Motor neuron (in vitro differentiated cells): ENCODE measurements at places on chromosomes 12 and 14.
A peak's percentile ranks its signal among the peaks of the same experiment; 100 is the strongest.

DNA sequence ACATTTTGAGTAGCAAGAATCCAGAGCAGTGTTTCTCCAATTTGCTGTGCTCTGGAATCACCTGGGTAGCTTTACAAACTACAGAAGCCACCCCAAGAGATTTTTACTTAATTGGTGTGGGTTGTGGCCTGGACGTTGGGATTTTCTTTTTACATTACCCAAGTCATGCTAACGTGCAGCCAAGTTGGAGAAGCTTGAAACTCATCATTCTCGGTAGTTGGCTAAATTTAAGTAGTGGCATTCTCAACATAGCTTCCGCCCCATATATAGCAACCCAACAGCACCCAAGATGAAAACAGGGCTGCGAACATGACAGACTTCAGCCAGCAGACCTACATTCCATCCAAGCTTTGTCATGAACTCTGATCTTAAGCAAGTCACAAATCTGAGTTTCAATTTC lies 25.0 kb downstream of the DAD1 start:
- no peak for ATAC-seq

GRCh38 chr12:12663644-12664294 lies 32.2 kb downstream of the GPR19 start:
- no peak for ATAC-seq

DNA sequence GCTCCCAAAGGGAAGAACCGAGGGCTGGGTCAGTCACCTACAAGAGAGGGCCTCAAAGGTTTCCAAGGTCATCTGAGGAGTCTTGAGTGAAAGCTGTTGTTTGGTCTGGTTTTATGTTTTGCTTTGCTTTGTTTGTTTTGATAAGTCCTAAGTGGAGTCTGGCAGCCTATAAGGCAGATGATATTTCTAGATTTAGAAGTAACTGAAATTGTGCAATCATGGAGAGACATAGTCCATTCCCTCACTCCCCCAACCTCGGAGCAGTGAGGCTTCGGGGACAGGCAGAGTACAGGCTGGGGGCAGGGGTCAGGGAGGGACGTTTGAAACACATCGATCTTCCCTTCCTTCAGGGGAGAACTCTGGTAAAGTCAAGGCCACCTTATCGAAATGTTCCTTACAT lies 42.3 kb downstream of the TTC9 start:
- ATAC-seq = no peak

DNA sequence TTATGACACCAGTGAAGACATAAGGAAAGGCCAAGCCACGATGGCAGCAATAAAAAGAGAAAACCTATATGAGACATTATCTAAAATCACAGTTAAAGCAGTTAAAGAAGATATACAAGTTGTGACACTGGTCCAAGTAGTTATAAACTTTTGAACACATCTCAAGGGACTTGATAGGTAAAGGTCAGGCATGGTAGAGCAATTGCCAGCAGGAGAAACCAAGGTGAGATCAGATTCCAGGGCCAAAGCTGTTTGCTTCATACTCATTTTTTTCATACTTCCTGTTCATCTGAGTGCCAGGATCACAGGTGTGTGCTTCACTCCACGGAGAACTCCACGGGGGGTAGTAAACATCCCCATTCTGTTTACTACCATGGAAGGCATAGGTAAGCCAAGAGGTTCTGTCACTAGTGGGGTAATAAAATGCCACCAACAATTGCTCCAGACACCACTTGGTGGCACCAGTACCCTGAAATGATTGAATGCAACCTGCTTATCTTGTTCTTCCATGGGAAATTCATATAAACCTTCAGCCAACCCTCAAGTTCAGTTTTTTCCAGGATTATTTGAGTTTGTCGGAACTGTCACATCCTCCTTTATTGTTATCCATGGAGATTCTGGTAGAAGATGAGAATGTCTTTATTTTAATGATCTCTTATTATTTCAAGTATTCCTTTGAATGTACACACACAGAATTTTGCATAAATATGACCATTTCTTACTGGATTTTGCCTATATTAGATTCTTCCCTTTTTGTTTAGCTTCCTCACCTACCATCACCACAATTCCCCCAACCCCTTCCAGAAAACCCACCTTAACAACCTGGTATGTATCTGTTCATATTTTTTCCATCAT lies 59.2 kb upstream of the TSPAN8 start:
- peak; percentile 47 for ATAC-seq

DNA sequence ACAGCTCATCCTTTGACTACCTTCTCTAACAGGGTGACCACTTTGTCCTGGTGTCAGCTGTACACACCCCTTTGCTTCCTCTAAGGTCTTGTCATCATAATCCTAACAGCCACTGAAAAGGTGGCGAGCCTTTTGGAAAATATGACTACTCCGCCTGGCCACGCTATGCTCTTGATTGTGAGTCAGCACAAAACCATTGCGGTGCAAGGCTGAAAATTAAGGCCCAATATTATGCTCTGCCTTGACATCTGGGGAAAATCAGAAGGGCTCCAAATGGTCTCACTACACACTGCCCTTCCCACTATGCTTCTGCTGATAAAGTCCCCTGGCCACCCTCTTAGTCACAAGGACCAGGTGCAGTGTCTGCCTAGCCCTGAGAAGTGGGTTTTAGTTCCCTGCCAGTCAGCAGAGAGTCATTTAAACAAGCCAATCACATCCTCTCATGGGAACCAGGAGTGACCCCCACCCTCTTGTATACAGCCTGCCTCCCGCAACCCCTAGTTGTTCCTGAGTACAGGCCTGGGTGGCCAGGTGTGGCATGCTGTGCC lies 34.3 kb downstream of the FGD6 start:
- peak; percentile 17 for ATAC-seq

DNA sequence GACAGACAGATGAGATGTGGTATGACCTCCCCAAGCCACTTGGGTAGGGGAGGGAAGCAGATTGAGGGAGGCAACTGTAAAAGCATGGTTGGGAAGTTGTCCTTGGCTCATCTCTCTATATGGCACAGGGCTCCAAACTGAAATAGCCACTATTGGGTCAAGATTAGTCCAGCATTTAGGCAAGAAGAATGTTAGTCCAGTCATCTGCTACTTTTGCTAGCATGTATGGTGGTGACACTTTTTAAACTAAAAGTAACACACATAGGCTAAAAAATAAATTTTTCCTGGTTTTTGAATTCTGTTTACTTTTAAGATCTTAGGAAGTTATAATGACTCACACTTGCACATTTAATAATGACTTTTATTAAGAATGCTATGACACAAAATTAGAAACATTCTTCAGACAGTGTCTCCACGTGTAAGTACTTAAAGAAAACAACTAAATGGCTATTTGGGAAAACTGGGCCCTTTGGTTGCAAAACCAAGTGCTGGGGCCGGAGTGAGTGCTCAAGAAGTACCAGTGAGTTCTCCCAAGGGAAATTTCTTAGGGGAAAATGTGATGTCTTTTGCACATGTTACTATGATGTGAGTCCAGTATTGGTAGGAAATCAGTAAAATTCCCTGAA lies 179.1 kb upstream of the HIF1A start:
- ATAC-seq = no peak

- ATAC-seq = no peak
Observed at GRCh38 chr14:64775081-64775777, 71.0 kb downstream of the PLEKHG3 start.

DNA sequence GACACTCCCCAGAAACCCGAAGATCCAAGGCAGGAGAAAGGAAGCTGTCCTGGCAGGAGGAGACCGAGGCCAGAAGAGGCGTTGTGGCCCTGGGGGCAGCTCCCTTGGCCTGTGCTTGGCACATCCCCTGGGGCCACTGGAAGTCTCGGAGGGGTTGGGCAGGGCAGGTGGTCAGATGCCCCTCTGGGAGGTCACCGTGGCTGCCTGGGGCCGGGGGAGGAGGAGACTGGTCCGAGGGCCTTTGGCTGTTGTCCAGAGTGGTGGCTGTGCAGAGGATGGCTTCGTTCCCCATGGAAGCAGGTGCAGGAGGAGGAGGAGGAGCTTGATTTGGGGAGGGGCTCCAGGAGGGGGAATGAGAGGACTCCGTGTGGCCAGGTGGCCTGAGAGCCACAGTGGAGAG lies 3.3 kb upstream of the NUDT14 start:
- ATAC-seq = no peak

DNA sequence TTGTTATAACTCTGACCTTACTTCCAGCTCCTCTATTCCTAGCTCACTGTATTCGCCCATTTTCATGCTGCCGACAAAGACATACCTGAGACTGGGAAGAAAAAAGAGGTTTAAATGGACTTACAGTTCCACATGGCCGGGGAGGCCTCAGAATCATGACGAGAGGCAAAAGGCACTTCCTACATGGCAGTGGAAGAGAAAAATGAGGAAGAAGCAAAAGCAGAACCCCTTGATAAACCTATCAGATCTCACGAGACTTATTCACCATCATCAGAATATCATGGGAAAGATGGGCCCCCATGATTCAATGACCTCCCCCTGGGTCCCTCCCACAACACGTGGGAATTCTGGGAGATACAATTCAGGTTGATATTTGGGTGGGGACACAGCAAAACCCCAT lies 14.5 kb upstream of the PHC1 start:
- ATAC-seq = no peak

DNA sequence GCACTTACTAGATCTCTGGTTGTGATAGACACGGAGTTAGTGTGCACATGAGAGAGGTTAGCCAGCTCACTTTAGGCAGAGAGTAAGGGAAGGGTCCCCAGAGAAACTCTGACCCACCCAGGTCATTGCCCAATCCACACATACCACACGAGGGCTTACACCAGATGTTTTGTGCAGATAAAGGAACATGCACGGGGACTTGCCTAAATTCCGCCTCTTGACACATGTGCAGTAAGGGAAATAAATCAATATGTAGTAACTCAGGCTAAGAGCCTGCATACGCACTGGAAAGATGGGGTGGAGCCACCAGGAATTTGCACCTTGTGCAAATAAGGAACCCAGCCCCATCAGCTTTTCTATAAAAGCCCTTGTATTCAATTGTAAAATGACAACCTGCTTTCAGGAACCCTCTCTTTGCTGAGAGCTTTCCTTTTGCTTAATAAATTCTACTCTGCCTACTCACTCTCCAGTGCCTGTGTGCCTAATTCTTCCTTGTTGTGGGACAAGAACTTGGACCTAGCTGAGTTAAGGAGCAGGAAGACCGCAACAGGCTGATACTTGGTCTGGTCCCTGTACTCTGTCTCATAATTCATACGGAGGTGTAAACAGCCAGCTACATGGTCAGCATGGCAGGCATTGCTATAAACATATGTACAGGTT lies 120.2 kb downstream of the EMP1 start:
- ATAC-seq = no peak

- peak; percentile 39 for ATAC-seq
Observed at GRCh38 chr12:125111403-125111802, 46.2 kb downstream of the AACS start.

DNA sequence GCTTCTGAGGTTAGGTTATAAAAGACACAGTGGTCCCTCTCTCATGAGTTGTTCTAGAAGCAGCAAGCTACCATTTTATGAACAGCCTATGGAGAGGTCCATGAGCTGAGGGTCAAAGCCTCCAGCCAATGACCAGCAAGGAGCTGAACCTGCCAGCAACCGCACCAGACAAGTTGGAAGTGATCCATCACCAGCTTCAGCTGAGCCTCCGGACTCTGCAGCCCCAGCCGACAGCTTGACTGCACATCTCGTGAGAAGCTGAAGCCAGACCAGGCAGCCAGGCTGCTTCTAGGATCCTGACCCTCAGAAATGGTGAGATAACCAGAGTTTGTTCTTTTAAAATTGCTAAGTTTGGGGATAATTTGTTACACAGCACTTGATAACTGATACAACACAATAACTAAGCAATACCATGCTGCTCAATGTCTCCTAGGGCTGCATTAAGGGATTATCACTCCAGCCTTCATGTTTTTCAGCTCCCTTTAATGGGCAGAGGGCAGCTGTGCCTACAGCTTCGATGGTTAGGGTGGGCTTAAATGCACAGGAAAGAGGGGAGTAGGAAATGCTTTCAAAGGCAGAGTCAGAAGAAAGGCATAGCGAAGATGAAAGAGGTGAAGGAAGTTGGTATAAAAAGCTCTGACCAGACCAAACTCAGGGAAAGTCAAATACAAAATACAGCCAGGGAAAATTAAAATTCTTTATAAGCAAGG lies 149.5 kb downstream of the RIMBP2 start:
- ATAC-seq = no peak

DNA sequence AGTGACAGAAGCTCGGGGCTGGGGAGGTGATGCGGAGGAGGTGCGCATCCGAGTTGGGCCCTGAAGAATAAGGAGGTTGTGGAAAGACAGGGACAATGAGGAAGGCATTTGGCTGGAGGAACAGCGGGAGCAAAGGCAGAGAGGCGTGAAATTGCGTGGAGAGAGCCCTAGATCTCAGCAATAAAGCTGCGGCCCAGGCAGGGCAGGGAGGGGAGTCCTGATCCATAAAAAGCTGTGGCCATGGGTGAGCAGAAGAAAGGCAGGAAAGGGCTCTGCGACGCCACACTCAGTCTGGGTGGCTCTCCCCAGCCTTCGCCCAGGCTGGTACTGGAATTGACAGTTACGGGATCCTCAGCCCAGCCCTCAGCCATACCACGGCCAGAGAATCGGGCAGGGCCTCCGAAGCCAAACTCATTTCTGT lies 2.2 kb downstream of the FIGNL2 start:
- no peak for ATAC-seq

DNA sequence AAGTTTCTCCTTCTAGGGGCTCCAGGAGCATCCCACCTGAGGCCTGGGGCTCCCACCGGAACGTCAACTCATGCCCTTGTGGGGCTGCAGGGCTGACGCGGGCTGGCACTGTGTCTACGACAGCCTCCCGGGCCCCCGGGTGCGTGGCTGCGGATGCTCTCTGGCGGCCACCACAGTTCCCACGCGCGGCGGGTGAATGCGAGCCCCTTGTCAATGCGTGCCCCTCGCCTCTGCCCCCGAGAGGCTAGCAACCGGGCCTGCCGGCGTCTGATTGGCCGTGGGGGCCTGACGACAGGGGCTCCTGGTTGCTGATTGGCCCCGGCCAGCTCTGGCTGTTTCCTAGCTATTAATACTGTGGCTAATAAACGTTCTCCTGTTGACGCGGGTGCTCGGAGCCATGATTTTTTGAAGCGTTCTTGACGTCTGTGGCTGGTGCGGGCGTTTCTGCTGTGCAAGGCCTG lies 1.8 kb upstream of the MEG3 start:
- peak; percentile 12 for ATAC-seq

GRCh38 chr14:61168141-61168540 lies 113.0 kb downstream of the TMEM30B start:
- ATAC-seq = no peak

GRCh38 chr12:77888611-77889010 lies 57.9 kb downstream of the NAV3 start:
- ATAC-seq = peak; percentile 31

- peak; percentile 38 for ATAC-seq
Observed at GRCh38 chr14:27181333-27181732, 583.5 kb upstream of the NOVA1 start.

- no peak for ATAC-seq
Observed at GRCh38 chr12:53643232-53643979, 17.2 kb upstream of the ATF7 start.

DNA sequence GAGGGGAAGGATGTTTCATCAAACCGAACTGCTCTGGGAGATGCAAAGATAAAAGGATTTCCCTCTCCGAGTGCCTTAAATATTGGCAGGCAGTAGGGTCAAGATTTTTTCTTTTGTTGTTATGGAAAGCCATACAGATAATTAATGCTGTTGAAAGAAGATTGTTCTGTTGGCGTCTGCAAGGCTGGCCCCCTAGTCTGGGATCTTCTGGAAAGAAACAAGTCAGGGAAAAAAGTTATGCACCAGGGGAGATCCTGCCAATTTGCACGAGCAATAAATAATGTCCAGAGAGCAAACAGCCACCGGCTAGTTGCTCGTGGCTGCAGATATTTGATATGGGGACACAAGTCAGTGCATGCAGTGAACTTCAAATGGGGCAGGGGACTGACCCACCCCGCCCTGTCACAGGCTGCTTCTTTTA lies 202.1 kb upstream of the MYL2 start:
- peak; percentile 59 for ATAC-seq
